Activated CD4-positive, alpha-beta T cell treated with anti-CD3 and anti-CD28 coated beads, Interleukin-2, amount 10 ng/mL, durations not matched to agents 24 days and 14 days (primary cell): ENCODE measurements at places on chromosomes 3 and 15. TPM values are rescaled to one million over a fixed set of nuclear protein-coding genes. Genes with fewer than 3 reads are reported as not detected.

Gene ZNF774
- 1.2 and 2.3 TPM in 2 replicates for total RNA-seq

Gene TP63
- total RNA-seq: 0.98 and 1.1 TPM in 2 replicates

Gene MUSTN1
- total RNA-seq: 0.43 and 0.54 TPM in 2 replicates

Gene CCK
- not detected in 2 replicates for total RNA-seq

Gene UROC1
- total RNA-seq: not detected in 2 replicates

Gene FMN1
- total RNA-seq: 0.02 TPM in 1 of 2 replicates, not detected in the other

Gene RHO
- not detected in 2 replicates for total RNA-seq

Gene SAMMSON
- total RNA-seq: not detected in 2 replicates

Gene ATP10A
- 42.7 and 48.0 TPM in 2 replicates for total RNA-seq

DNA sequence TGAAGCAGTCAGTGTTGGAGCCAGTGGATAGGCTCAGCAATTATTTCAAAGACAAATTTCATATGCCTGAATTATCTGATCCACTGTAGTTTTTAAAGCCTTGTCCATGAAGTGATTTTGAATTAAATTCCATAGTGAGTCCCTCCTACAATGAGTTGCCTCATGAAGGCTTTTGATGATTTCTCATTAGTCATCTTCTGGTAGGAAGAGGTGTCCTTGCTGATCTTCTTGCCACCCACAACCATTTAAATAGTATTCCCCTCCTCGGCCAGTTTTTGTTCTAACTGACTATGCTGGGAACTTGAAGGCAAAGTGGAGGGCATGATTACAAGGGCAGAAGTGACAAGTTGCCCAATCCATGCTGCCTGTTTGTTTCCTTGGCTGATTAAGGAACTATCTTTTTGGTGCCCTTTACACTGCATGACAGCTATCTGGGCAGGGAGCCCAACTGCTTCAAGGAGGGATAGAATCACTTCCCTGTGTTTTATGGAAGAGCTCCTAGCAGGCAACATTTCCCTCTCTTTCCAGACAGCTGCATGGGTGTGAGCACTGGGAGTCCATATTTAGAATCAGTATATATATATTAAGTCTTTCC is 617.5 kb downstream of the ZPLD1 start:
- H3K27me3 ChIP-seq: no peaks in the 10 kb centered on the region
- no peak overlapping the region for H3K27ac ChIP-seq
- DNase-seq: no peak
- H3K4me3 ChIP-seq: no peak overlapping the region

DNA sequence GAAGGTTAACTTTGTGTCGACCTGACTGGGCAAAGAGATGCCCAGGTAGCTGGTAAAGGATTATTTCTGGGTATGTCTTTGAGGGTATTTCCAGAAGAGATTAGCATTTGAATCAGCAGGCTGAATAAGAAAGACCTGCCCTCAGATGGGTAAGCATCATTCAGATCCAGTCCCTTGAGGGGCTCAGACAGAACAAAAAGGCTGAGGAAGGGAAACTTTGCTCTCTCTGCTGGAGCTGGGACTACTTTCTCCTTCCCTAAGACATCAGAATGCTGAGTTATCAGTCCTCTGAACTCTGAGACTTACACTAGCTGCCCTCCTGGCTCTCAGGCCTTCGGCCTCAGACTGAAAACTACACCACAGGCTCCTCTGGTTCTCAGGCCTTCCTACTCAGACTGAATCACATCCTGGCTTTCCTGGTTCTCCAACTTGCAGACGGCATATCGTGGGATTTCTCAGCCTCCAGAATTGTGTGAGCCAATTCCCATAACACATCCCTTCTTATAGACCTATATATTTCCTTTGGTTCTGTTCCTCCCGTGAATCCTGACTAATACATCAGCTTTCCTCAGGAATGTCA is 982.9 kb downstream of the TUSC7 start:
- H3K27ac ChIP-seq: no peak overlapping the region
- DNase-seq: peak; percentile 33
- no peak overlapping the region for H3K4me3 ChIP-seq
- no peaks in the 10 kb centered on the region for H3K36me3 ChIP-seq
- no peaks in the 10 kb centered on the region for H3K4me1 ChIP-seq

DNA sequence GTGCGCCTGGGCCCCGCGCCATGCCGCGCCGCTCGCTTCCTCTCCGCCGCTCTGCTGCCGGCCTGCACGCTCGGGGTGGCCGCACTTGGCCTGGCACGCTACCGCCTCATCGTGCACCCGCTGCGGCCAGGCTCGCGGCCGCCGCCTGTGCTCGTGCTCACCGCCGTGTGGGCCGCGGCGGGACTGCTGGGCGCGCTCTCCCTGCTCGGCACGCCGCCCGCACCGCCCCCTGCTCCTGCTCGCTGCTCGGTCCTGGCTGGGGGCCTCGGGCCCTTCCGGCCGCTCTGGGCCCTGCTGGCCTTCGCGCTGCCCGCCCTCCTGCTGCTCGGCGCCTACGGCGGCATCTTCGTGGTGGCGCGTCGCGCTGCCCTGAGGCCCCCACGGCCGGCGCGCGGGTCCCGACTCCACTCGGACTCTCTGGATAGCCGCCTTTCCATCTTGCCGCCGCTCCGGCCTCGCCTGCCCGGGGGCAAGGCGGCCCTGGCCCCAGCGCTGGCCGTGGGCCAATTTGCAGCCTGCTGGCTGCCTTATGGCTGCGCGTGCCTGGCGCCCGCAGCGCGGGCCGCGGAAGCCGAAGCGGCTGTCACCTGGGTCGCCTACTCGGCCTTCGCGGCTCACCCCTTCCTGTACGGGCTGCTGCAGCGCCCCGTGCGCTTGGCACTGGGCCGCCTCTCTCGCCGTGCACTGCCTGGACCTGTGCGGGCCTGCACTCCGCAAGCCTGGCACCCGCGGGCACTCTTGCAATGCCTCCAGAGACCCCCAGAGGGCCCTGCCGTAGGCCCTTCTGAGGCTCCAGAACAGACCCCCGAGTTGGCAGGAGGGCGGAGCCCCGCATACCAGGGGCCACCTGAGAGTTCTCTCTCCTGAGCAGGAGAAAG is 951 bp downstream of the GPR62 start:
- H3K4me1 ChIP-seq: no peaks in the 10 kb centered on the region
- peaks cover 3% of the 10 kb centered on the region for H3K36me3 ChIP-seq
- peaks cover 29% of the 10 kb centered on the region for H3K27me3 ChIP-seq
- no peak overlapping the region for H3K27ac ChIP-seq

- H3K4me1 ChIP-seq: peaks cover 20% of the 10 kb centered on the region
- peaks cover 29% of the 10 kb centered on the region for H3K27me3 ChIP-seq
- H3K4me3 ChIP-seq: peak overlapping the region; percentile 90
- H3K27ac ChIP-seq: peak overlapping the region; percentile 91
Measured at GRCh38 chr15:83206526-83207008, 1.1 kb downstream of the HDGFL3 start.

GRCh38 chr15:64893481-64894394 is 18.0 kb upstream of the ANKDD1A start:
- no peaks in the 10 kb centered on the region for H3K27me3 ChIP-seq
- peak; percentile 99 for DNase-seq
- H3K4me3 ChIP-seq: peak overlapping the region; percentile 99
- H3K36me3 ChIP-seq: no peaks in the 10 kb centered on the region

- no peaks in the 10 kb centered on the region for H3K36me3 ChIP-seq
- H3K4me1 ChIP-seq: peaks cover 21% of the 10 kb centered on the region
- no peak overlapping the region for H3K4me3 ChIP-seq
- no peaks in the 10 kb centered on the region for H3K27me3 ChIP-seq
- DNase-seq: peak; percentile 90
Measured at GRCh38 chr15:63945007-63945788, 101.1 kb downstream of the DAPK2 start.

DNA sequence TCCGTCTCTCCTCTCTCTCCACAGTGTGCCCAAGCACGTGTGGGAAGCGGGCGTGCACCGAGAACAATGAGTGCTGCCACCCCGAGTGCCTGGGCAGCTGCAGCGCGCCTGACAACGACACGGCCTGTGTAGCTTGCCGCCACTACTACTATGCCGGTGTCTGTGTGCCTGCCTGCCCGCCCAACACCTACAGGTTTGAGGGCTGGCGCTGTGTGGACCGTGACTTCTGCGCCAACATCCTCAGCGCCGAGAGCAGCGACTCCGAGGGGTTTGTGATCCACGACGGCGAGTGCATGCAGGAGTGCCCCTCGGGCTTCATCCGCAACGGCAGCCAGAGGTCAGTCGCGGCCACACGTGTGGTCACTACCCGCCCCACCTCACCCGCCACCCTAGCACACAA is 116.3 kb downstream of the PGPEP1L start:
- no peaks in the 10 kb centered on the region for H3K27me3 ChIP-seq
- H3K4me3 ChIP-seq: no peak overlapping the region
- no peaks in the 10 kb centered on the region for H3K4me1 ChIP-seq
- no peak for DNase-seq
- no peaks in the 10 kb centered on the region for H3K36me3 ChIP-seq

- no peak overlapping the region for H3K4me3 ChIP-seq
- no peak overlapping the region for H3K27ac ChIP-seq
- H3K4me1 ChIP-seq: peaks cover 4% of the 10 kb centered on the region
- no peak for DNase-seq
- peaks cover 20% of the 10 kb centered on the region for H3K27me3 ChIP-seq
Measured at GRCh38 chr3:14306142-14306541, 96.3 kb upstream of the SLC6A6 start.

DNA sequence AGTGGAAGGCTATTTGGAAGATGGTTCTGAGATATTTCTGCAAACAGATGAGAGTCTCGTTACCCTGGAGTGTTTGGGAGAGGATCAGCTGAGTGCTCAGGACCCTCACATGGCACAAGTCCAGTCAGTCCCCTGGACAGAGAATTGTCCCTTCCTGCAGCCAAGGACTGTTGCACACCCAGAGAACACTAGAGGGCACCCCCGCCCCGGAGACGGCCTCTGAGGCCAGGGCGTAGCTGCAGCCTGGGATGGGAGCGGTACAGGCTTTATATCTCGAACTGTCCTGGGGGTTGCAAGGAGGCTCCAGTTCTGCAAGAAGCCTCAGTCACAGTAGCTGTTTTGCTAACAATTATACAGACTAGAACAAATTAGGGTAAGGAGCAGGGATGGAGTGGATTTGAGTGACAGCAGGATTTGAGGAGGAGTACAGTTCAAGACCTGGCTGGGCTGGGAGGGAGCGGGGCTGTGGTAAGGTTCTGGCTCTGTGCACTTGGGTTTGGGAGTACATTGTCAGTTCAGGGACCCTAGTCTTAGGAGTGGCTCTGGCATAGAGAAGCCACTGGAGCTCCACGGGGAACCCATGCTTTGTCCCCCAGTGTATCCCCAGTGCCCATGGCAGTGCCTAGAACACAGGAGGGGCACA is 67.6 kb upstream of the HACD2 start:
- no peak overlapping the region for H3K27ac ChIP-seq
- no peaks in the 10 kb centered on the region for H3K36me3 ChIP-seq
- DNase-seq: peak; percentile 79
- H3K4me1 ChIP-seq: no peaks in the 10 kb centered on the region

DNA sequence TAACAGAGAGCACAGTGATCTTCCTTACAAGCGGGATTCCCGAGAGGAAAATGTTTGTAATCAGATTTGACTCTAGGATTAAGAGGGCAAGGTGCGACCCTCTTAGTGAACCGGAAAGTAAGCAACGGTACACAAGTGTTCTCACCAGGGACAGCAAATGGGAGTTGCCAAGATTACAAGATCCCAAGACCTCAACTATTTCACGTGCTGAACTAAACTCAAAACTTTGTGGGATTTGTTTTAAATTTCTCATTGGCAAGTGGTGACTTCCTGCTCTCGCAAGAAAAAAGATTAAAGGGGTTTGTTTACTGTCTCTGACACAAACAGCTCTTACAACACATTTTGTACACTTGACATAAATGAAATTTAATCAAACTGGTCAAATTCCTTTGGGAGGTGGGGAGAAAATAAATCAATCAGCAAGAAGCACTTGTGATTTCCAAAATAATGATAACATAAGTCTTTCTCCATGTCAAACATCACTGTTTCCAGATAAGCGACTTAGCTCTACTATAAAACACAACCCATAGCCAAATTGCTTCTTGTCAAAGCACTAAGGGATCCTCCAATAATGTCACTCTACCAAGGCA is 2.2 kb upstream of the PGPEP1L start:
- H3K4me1 ChIP-seq: peaks cover 2% of the 10 kb centered on the region
- no peak for DNase-seq
- no peak overlapping the region for H3K4me3 ChIP-seq
- peaks cover 12% of the 10 kb centered on the region for H3K27me3 ChIP-seq
- H3K36me3 ChIP-seq: no peaks in the 10 kb centered on the region

GRCh38 chr15:41233367-41233771 is 2.3 kb downstream of the CHP1 start:
- no peaks in the 10 kb centered on the region for H3K36me3 ChIP-seq
- DNase-seq: no peak
- no peaks in the 10 kb centered on the region for H3K27me3 ChIP-seq
- H3K27ac ChIP-seq: no peak overlapping the region
- H3K4me3 ChIP-seq: no peak overlapping the region

- no peaks in the 10 kb centered on the region for H3K4me1 ChIP-seq
- H3K27me3 ChIP-seq: peaks cover 5% of the 10 kb centered on the region
- DNase-seq: no peak
- no peaks in the 10 kb centered on the region for H3K36me3 ChIP-seq
Measured at GRCh38 chr3:110783541-110783940, 288.1 kb upstream of the NECTIN3 start.

DNA sequence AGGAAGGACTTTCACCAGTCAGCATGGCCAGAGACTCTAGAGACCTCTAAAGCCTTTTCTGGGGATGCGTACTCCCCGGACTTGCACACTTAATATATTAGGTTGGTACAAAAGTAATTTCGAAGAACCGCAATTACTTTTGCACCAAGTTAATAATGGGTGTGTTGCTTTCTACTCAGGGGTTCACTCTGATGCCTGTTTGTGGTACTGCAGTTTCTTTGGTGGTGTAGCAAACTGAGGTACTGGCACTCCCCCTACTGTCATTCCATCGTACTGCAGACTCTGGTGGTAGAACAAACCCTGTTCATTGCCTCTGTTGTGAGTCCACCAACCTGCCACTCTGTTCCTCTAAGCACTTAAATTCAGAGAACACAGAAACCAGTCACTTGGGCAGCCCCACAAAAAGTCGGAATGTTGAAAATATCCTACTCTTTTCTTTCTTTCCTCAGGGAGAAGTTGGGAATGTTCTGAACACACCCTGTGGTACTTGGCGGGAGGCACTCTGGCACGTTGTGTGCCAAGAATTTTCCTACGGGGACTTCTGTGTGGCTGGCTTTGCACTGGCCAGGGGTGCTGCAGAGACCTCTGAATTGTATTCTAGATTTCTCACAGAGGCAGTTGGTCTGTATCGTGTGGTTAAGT is 46.3 kb downstream of the GABRG3 start:
- no peaks in the 10 kb centered on the region for H3K27me3 ChIP-seq
- DNase-seq: peak; percentile 81
- no peaks in the 10 kb centered on the region for H3K36me3 ChIP-seq
- no peak overlapping the region for H3K27ac ChIP-seq
- H3K4me1 ChIP-seq: no peaks in the 10 kb centered on the region

DNA sequence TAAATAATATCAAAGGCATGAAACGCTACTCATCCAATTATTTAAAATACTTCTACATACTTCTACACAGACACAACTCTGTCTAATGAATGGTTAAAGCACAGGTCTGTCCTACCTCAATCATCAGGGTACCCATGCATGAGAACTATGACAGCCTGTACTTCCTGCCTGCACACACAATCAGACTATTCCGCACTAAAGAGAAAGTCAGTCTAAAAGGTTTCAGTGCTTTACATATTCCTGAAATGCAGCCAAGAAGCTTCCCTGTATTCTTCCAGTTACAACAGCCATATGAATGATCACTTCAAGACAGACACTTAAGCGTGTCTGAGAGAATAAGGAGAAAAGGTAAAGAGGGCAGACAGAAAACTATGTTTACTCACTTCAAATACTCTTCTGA is 58.8 kb downstream of the TUBGCP4 start:
- no peaks in the 10 kb centered on the region for H3K27me3 ChIP-seq
- no peak for DNase-seq
- H3K27ac ChIP-seq: no peak overlapping the region
- H3K4me1 ChIP-seq: no peaks in the 10 kb centered on the region
- no peak overlapping the region for H3K4me3 ChIP-seq
